ENCODE measurements at places on chromosomes 12 and 14. TPM values are rescaled to one million over a fixed set of nuclear protein-coding genes. Genes with fewer than 3 reads are reported as not detected.
A peak's percentile ranks its signal among the peaks of the same experiment; 100 is the strongest.

DNA sequence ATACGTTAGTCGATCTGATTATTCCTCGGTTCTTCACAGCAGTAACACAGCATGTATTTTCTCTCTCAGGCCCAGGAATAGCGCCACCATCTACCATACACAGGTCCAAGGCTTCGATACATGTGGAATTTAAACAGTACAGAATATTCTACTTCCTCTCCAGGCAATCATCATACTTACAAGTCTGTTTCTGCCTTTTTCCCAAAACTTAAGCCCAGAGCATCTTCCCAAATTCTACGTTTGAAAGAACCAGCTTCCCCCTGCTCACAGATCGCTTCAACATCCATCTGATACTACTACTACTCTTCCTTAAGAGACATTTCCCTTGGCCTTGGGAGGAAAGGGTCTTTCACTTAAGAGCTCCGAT, 626 bp downstream of the TXNDC16 start:
- H3K27me3 ChIP-seq: no peaks in the 10 kb centered on the region
- peaks cover 7% of the 10 kb centered on the region for H3K36me3 ChIP-seq
- H3K4me3 ChIP-seq: peak overlapping the region; percentile 89
- H3K4me1 ChIP-seq: peaks cover 49% of the 10 kb centered on the region
- no peak for DNase-seq
- peak overlapping the region; percentile 94 for H3K27ac ChIP-seq

GRCh38 chr14:64880221-64881121, 764 bp upstream of the SPTB start:
- H3K4me3 ChIP-seq: peak overlapping the region; percentile 94
- peak; percentile 56 for DNase-seq
- no peaks in the 10 kb centered on the region for H3K36me3 ChIP-seq

DNA sequence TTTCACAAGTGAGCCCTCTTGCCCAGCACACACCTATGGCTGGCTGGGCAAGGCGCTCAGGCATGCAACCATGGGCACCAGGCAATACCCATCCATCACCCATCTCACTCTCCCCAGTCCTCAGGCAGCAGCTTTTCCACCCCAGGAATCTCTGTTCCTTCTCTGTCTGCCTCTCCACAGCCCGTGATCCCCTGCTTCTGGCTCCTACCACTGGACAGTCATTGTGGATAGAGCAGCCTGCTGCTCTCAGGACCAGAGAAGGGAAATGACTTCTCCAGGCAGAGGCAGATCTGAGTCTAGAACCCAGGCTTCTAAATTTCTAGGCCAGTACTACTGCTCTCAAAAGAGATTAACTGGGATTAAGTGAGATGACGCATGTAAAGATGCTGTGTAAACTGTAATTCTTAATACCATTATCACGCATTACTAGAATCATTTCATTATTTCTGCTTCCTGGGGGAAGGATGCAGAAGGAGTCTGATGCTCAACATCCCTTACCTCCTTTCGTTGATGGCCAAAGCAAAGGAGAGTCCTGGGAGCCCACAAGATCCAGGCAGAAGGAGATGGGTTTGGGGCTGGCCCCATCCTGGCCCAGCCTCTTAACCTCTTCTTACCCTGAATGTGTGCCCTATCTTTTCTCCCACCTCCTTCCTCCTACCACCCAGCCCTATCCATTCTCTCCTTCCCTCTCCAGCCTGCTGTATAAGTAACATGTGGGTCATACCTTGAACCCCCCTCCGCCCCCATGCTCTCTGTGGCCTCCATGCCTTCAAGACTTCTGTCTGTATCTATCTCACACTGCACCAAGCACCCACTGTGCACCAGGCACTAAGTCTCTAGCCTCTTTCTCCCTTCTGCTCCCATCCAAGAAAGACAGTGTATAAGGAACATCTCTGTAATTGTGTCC, 4.8 kb upstream of the AQP5 start:
- H3K27ac ChIP-seq: no peak overlapping the region
- no peak for DNase-seq
- peaks cover 7% of the 10 kb centered on the region for H3K4me1 ChIP-seq
- H3K4me3 ChIP-seq: no peak overlapping the region

- DNase-seq: no peak
- H3K36me3 ChIP-seq: no peaks in the 10 kb centered on the region
- H3K27me3 ChIP-seq: peaks cover 34% of the 10 kb centered on the region
- H3K4me1 ChIP-seq: no peaks in the 10 kb centered on the region
These were observed 2.6 kb downstream of the TMEM132D start for GRCh38 chr12:129901254-129901653.

DNA sequence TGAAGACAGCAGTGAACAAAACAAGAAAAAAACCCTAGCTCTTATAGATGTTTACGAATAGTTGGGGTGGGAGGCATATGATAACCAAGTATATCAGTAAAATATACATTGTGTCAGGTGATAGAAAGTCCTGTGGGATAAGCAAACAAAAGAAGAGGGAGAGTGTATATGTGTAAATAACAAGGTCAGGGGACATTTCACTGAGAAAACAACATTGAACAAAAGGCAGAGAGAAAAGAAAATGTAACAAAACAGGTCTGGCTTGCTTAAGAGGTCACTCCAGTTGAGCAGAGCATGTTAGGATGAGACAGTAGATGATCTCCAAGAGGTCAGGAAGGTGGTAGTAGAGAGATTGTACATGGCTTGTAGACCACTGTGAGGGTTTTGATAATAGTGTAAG, 304.1 kb downstream of the ACSS3 start:
- H3K27me3 ChIP-seq: no peaks in the 10 kb centered on the region
- no peak for DNase-seq
- no peak overlapping the region for H3K27ac ChIP-seq
- H3K36me3 ChIP-seq: no peaks in the 10 kb centered on the region
- no peaks in the 10 kb centered on the region for H3K4me1 ChIP-seq

DNA sequence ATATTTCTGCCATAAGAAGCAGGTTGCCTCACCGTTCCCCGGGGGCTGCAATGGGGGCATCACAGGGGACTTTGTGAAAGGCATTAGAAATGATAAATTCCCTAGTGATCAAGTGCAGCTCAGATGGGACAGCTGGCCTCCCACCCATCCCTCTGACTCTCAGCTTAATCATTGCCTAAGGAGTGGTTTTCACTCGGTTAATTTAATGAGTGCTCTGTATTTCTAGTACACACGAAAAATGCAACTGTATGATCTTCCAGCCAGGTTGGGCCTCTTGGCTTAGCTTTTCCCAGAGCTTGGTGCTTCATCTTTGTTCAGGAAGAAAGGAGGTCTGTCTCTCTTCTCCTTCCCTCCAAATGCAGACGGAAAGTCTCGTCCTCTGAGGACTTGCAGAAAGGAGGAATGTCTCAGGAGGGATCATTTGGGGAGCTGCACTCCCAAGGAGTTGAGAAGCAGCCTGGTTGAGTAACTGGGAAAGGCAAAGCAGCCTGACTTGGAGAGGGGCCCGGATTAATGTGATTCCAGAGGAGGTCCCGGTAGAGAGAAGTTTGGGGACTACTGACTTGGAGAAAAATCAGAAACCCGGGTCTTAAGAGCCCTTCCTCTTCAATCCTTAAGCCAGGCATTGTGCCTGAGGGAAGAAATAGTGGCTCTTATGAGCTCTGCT, 7.2 kb downstream of the CD9 start:
- H3K4me3 ChIP-seq: no peak overlapping the region
- no peak overlapping the region for H3K27ac ChIP-seq
- H3K36me3 ChIP-seq: no peaks in the 10 kb centered on the region

GRCh38 chr12:46177837-46178608, 90.8 kb downstream of the SLC38A1 start:
- H3K27ac ChIP-seq: peak overlapping the region; percentile 95
- peaks cover 77% of the 10 kb centered on the region for H3K4me1 ChIP-seq
- no peaks in the 10 kb centered on the region for H3K36me3 ChIP-seq
- no peaks in the 10 kb centered on the region for H3K27me3 ChIP-seq
- H3K4me3 ChIP-seq: peak overlapping the region; percentile 71

GRCh38 chr12:61999311-61999710, 260.9 kb upstream of the USP15 start:
- H3K36me3 ChIP-seq: no peaks in the 10 kb centered on the region
- no peak overlapping the region for H3K4me3 ChIP-seq
- peaks cover 5% of the 10 kb centered on the region for H3K27me3 ChIP-seq

- H3K4me1 ChIP-seq: peaks cover 38% of the 10 kb centered on the region
- H3K36me3 ChIP-seq: no peaks in the 10 kb centered on the region
- no peak for DNase-seq
- H3K27me3 ChIP-seq: no peaks in the 10 kb centered on the region
- H3K4me3 ChIP-seq: no peak overlapping the region
These were observed 20.1 kb downstream of the TPCN1 start for GRCh38 chr12:113241191-113242025.

- H3K4me1 ChIP-seq: no peaks in the 10 kb centered on the region
- no peak overlapping the region for H3K4me3 ChIP-seq
- H3K36me3 ChIP-seq: no peaks in the 10 kb centered on the region
- no peak overlapping the region for H3K27ac ChIP-seq
These were observed 87.8 kb upstream of the EEA1 start for GRCh38 chr12:93016752-93017350.

- no peaks in the 10 kb centered on the region for H3K36me3 ChIP-seq
- H3K27ac ChIP-seq: no peak overlapping the region
- H3K27me3 ChIP-seq: no peaks in the 10 kb centered on the region
- no peak overlapping the region for H3K4me3 ChIP-seq
- no peak for DNase-seq
- peaks cover 10% of the 10 kb centered on the region for H3K4me1 ChIP-seq
These were observed 450.5 kb downstream of the TMEM117 start for GRCh38 chr12:44286336-44286735.

GRCh38 chr12:24705741-24706358, 243.1 kb downstream of the BCAT1 start:
- no peaks in the 10 kb centered on the region for H3K4me1 ChIP-seq
- no peaks in the 10 kb centered on the region for H3K27me3 ChIP-seq
- DNase-seq: no peak
- H3K27ac ChIP-seq: no peak overlapping the region
- no peak overlapping the region for H3K4me3 ChIP-seq

DNA sequence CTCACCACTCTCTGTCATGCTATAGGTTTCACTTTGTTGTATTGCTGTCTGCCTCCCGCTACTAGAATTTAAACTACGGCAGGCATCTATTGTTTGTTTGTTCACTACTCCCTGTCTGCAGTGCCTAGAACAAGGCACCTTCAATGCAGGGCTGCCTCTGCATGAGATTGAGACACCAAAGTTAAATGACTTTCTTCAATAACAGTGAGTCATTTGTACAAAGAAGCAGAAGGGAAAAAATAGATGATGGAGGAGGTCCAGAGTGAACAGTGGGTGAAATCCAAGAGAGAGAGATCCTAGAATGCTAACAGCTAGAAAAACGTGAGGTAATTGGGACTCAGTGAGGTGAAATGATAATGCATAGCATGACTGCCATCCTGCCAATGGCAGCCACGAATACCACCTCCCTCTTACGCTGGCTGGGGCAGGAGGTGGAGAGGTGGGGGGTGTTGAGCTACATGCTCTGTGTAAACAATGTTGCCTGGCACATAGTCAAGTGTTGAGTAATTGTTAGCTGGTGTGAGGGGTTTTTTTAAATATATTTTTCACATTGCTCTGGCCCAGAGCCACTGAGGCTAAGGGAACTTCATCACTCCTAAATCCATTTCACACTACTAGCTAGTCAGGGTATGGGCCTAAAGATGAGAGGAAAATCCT, 367.6 kb downstream of the RPS29 start:
- H3K4me3 ChIP-seq: no peak overlapping the region
- no peaks in the 10 kb centered on the region for H3K4me1 ChIP-seq
- no peaks in the 10 kb centered on the region for H3K27me3 ChIP-seq
- H3K27ac ChIP-seq: no peak overlapping the region
- no peak for DNase-seq

- H3K4me1 ChIP-seq: no peaks in the 10 kb centered on the region
- H3K4me3 ChIP-seq: no peak overlapping the region
- no peaks in the 10 kb centered on the region for H3K36me3 ChIP-seq
- no peak for DNase-seq
- H3K27ac ChIP-seq: no peak overlapping the region
These were observed 166.9 kb upstream of the LRIG3 start for GRCh38 chr12:59087077-59087673.

GRCh38 chr14:64948612-64949210, 6.2 kb upstream of the GPX2 start:
- H3K27ac ChIP-seq: no peak overlapping the region
- H3K4me1 ChIP-seq: peaks cover 37% of the 10 kb centered on the region
- H3K36me3 ChIP-seq: peaks cover 24% of the 10 kb centered on the region

- H3K36me3 ChIP-seq: peaks cover 8% of the 10 kb centered on the region
- H3K27me3 ChIP-seq: peaks cover 42% of the 10 kb centered on the region
- no peak overlapping the region for H3K27ac ChIP-seq
These were observed 625 bp upstream of the ABHD12B start for GRCh38 chr14:50871228-50871627.

- H3K36me3 ChIP-seq: no peaks in the 10 kb centered on the region
- H3K4me1 ChIP-seq: no peaks in the 10 kb centered on the region
- no peak overlapping the region for H3K27ac ChIP-seq
- DNase-seq: no peak
- H3K4me3 ChIP-seq: no peak overlapping the region
- H3K27me3 ChIP-seq: no peaks in the 10 kb centered on the region
These were observed 110.7 kb downstream of the SLC15A5 start for GRCh38 chr12:16166563-16167470.

CD69 gene
- total RNA-seq: 30.7 TPM

VRTN gene
- not detected for total RNA-seq

COQ6 gene
- 48.8 TPM for total RNA-seq

LALBA gene
- total RNA-seq: not detected

GZMH gene
- 0.65 TPM for total RNA-seq

ANO4 gene
- total RNA-seq: not detected

Measured in naive thymus-derived CD8-positive, alpha-beta T cell (primary cell).